Nucleus accumbens (tissue), 56 donors: ENCODE measurements at places on chromosomes 3 and 15.

DNA sequence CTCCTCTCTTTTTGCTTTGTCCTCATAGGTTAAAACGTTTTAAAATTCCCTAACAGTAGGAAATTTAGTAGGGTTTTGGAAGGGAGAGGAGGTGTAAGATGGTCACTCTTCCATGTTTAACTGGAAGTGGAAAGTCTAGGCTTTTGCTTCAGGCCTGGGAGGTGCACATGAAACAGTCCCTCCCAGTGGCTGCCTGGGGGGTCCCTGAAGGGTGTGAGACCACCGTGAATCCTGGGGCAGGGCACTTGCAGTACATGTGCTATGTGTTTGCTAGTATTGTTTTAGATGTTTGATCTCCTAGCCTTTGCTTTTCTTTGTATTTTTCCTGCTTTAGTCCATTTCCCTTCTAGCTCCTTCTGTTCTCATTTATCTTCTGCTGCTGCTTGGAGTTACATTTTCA, 178.5 kb downstream of the THSD4 start:
- no peak for DNase-seq

GRCh38 chr15:52680041-52680391, 828 bp upstream of the ATOSA start:
- DNase-seq, result no peak

GRCh38 chr15:77497942-77498361, 77.3 kb downstream of the HMG20A start:
- DNase-seq, result peak; percentile 61

GRCh38 chr3:46542344-46542743, 23.8 kb downstream of the LRRC2 start:
- DNase-seq, result no peak

GRCh38 chr3:162353414-162353813, 856.8 kb downstream of the OTOL1 start:
- no peak for DNase-seq

GRCh38 chr3:128095222-128095703, 28.3 kb downstream of the RUVBL1 start:
- peak; percentile 75 for DNase-seq

DNA sequence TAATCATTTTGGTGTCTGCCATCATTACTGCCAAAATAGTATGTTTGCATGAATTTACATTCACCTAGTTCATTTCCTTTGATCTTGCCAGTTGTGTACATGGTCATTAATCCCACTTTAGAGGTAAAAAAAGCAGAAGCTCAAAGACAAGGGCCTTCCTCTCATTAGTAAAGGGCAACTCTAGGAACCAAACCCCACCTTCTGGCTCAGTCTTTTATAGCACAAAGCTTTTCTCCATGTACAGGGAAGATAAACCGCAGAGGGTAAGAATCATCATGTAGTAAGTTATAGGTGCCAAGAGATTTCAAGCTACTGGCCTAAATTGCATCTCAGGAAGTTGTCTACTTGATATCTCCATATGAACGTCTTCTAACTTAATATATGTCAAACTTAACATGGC, 19.3 kb upstream of the SPG21 start:
- DNase-seq, result no peak
